ENCODE measurements at places on chromosomes 11 and 22. TPM values are rescaled to one million over a fixed set of nuclear protein-coding genes. Genes with fewer than 3 reads are reported as not detected.

DNA sequence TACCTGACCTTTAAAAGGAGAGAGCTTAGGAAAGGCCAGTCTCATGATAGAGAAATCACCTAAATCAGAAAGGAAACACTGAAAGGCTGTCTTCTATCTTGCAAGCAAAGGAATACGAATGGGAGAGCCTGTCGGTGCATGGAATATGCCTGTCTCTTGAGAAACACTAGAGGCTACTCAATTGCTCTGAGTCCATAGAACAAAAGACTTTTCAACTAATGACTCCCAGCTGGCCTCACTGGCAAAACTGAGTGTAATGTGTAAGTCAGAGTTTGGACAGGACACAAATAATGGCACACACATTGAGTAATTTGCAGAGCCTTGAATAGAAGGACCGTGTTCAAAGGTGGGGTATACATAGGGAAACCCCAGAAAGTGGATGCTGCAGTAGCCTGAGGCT lies 171.0 kb upstream of the ARHGAP20 start:
- no peak for DNase-seq

DNA sequence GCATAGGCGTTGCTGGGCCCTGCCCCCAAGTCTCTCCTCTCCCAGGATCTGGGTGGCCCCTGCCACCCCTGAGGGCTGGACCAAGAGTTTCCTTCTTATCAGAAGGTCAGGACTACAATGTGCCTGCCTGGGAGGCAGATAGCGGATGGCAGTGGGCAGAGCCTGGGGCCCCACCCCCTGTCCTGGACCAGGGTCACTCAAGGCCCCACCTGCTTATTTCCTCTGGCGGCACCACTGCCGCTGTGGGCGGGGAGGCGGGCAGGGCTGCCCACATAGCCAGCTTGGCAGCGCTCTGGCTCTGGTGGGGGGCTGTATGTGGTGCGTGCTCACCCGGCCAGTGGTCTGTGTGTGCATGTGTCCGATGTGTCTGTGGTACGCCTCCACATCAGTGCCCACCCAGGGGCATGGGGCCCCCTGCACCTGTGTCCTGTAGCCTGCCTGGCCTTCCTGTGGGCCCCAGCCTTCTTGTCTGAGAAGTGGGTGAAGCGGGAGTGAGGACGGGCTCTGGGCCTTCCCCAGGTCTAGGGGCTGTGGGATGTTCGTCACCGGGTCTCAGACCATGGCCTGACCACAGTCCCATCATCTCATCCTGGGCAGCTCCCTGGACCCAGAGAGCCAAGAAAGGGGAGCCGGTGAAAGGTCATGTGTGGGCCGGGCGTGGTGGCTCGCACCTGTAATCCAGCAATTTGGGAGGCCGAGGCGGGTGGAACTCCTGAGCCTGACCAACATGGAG lies 3.0 kb downstream of the GAS2L1 start:
- DNase-seq, result no peak

GRCh38 chr11:47166368-47166767 lies 10.3 kb downstream of the ARFGAP2 start:
- peak; percentile 6 for DNase-seq

ZNRF3 gene
- total RNA-seq, result 0.70 TPM

DNA sequence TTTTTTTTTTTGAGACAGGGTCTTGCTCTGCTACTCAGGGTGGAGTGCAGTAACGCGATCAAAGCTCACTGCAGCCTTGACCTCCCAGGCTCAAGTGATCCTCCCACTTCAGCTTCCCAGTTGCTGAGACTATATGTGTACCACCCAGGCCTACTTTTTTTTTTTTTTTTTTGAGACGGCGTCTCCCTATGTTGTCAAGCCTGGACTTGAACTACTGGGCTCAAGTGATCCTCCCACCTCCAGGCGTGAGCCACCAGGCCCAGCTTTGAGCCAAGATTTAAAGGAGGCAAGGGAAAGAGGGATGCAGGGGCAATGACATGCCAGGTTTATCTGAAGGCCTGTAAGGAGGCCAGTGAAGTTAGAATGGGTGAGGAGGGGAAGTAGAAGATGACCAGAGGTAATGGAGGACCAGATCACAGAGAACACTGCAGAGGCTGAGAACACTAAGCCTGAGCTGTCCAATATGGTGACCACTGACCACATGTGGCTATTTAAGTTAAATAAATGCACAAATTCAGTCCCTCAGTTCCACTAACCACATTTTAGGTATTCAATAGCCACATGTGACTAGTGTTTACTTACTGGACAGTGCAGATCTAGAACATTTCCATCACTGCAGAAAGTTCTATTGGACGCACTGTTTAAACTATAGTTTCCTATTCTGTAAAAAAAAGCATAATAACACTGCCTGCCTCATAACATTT lies 8.1 kb downstream of the DESI1 start:
- DNase-seq, result no peak

DNA sequence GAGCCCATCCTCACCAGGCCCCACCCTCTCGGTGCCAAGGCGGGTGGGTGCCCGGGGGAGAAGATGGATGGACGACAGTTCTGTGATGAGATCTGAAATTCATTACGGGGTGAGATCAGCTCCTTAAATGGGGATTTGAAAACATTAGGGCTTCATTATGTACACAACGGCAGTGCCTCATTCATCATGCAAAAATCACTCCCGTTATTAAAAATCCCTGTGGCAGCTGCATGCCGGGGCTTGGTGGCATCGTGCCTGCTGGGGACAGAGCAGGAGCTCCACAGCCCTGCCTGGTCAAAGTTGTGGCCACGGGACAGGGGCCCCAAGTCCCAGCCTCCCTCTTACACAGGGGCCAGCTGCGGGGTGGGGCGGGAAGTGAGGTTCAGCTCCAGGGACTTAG lies 20.2 kb downstream of the OTUB1 start:
- no peak for DNase-seq

- no peak for DNase-seq
Observed at GRCh38 chr22:46534177-46534776, 3.1 kb downstream of the CELSR1 start.

- no peak for DNase-seq
Observed at GRCh38 chr11:62217191-62217748, 8.8 kb downstream of the SCGB2A1 start.

MS4A7 gene
- 27.2 TPM for total RNA-seq

DNA sequence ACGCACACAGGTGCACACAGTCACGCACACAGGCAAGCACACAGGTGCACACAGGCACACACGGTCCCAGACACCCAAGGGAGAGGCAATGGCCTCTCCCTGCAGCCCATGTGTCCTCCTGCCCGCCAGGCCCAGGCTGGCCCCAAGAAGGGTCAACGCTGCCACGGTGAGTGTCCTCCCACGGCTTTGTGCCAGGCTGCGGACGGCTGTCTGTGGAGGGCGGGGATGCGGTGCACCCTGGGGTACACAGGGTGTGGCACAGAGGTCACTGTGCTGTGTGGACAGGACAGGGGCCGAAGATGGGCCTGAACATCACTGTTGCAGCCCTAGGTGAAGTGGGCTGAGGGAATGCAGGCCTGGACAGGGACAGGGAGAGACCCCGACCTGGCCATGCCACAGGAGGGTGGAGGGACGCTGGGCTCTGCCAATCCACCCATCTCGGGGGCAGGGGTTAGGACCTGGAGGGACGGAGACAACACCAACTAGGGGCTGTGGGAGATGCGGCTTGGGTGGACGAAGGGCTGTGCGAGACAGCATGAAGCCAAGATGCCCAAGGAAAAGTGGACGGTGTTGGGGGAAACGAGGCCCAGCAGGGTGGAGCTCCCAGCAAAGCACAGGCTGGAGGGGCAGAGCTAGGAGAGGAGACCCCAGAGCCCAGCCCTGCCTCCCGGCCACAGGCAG lies 523.8 kb downstream of the BRD1 start:
- DNase-seq, result no peak

CBLIF gene
- total RNA-seq, result not detected

BCO2 gene
- 1.7 TPM for total RNA-seq

GRCh38 chr22:44394246-44395117 lies 81.7 kb upstream of the SHISAL1 start:
- no peak for DNase-seq

DNA sequence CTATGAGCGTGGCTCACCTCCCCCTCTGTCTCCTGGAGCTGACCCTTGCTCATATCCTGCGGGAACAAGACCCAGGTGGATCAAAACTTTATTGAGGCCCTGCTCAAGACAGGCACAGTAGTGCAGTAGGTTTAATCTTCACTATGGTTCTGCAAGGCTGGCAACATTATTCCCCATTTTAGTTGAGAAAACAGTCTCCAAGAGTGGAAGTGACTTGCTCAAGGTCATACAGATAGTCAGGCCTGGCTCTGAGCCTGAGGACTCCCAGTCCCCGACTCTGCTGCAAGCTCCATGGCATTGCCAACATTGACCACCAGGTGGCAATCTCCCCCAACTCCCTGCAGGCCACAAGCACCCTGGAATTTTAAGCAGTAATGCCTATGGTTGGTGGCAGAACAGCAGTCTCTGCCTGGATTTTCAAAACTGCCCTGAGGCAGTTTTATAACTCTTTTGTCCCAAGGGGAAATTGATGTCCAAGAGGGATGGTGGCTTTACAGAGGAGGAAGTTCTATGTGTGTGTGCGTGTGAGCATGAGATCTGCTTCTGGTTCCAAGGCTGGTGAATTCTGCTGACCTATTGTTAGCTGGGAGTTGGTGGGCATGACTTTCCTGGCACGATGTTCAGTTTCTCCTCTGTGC lies 34.1 kb downstream of the NEU3 start:
- peak; percentile 78 for DNase-seq

GRCh38 chr11:93080146-93080759 lies 110.8 kb downstream of the MTNR1B start:
- no peak for DNase-seq

DNA sequence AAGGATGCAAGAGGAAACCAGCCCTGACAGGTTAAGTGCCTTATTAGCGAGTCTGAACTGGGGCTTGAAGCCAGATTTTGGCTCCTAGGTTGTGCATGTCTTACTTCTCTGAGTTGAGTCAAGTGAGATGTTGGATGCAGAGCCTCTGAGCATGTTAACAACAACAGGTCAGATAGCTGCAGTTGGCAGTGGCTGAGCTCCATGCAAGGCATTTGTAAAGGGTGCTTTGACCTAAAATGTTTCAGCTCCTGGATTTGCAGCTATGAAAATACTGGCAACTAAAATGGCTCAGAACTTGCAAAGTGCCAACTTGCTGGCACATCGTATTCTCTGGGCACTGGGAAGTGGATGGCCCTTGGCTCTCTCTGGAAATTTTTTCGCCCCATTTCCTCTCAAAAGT lies 16.4 kb upstream of the CSRP3 start:
- no peak for DNase-seq

- DNase-seq, result no peak
Observed at GRCh38 chr11:64055077-64055476, 19.3 kb downstream of the FLRT1 start.

OR52I1 gene
- total RNA-seq, result not detected

DNA sequence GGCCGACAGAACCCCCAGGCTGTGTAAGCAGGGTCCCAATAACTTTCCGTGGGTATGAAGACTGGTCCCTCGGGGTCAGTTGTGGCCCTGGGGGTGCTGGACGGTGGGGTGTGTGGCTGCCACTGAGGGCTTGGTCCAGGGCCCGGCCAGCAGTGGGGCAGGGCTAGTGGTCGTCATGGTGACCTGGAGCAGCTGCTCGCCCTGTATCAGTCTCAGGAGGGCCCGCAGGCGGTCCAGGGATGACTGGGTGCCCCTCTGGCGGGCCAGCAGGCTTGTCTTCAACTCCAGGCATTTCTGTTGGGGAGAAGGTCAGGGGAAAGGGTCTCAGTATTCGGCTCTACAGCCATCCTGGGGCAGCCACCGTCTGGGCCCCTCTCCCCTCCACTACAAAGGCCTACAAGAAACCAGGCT lies 126.8 kb downstream of the PHF21B start:
- no peak for DNase-seq

DNA sequence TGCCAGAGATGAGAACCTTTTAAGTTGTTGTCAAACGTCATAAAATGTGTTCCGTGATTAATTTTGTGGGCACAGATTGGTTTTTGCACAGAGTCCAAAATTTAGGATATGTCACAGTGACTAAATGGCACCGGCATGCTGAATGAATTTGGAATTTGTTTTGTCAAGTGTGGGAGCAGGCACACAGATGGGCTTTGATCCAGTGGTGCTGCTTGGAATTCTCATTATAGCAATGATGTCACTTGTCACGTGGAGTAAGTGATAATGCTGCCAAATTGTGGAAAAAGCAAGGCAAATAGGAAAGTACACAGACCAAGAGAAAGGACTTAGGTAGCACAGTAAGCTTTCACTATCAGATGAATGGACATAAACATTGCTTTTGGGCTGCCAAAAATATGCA lies 8.0 kb upstream of the LIN7C start:
- DNase-seq, result no peak

GRCh38 chr22:37119872-37120271 lies 10.4 kb upstream of the TMPRSS6 start:
- no peak for DNase-seq

CALCA gene
- total RNA-seq, result not detected

DNA sequence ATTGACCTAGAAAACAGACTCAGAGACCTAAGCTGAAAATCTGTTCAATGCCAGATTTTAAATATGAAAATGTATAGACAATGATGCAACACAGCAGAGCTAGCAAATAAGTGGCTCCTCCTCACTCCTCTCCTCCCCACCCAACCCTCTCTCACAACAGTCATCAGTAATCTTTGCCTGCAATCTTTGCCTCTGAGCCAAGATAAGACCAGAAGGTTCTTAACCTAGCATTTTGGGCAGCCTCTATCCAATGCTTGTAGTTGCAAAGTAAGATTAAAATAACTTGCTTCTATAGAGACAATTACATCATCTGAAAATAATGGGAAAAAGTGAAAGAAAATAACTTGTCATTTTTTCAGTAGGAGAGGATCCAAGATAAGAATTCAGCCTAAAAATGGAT lies 117.3 kb downstream of the PARVA start:
- no peak for DNase-seq

DNA sequence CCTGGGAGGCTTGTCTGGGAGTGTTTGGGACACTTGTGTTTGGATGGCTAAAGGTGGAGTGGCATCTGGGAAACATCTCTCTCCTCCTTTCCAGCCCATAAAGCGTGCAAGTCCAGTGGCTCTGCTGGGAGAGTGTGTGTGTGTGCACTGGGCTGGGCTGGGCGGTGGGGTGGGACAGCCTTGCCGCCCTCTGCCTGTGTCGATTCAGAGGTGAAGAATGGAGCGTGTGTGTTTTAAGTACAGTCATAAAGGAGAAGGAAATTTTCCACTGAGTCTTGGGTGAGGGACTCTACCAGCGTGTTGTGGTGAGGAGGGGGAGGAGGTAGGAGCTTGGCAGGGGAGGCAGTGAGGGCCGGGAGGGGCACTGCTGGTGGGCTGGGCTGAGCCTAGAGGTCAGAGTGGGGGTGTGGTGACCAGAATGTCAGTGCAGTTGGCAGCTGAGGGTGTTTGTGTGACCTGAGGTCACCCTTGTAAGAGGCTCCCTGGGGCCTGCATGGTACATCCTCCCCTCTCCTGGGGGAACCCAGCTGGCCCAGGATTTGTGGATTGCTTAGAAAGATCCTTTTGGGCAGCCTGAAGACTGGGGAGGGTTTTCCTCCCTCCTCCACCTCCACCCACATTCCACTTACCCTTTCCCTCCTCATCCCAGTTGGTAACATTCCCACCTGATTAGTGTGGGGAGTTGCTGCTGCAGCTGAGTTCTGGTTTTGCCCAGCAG lies 1.7 kb downstream of the TIMP3 start:
- no peak for DNase-seq

DNA sequence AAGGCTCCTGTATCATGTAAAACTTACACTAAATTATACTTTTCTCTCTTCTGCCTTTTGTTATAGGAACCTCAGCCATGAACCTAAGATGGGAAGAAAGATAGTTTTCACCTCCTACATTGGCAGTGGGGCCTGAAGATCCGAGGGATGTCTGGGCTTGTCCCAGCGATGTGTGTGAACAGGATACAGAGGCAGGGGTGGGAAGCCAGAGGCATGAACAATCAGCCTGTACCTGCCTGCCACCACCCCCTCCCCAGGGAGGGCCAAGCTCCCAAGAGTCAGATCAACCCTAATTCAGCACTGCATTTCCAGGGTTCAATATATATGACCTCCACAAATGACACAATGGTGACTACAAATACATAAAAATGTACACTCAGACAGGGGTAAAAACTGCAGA lies 9.4 kb downstream of the KIAA0930 start:
- no peak for DNase-seq
